ENCODE measurements at places on chromosomes 13 and 19. TPM values are rescaled to one million over a fixed set of nuclear protein-coding genes. Genes with fewer than 3 reads are reported as not detected.

Gene ZNF625
- 2.3 TPM for total RNA-seq

Gene ZNF254
- 39.9 TPM for total RNA-seq

Gene LMTK3
- total RNA-seq = 4.2 TPM

Gene SHANK1
- 0.26 TPM for total RNA-seq

Gene RAB20
- total RNA-seq = 35.5 TPM

Gene PSG2
- total RNA-seq = not detected

Gene NKPD1
- total RNA-seq = not detected

Gene ZNF576
- 8.6 TPM for total RNA-seq
